Transverse colon (tissue), 4 donors: ENCODE measurements at places on chromosomes 2 and 18. TPM values are rescaled to one million over a fixed set of nuclear protein-coding genes. Genes with fewer than 3 reads are reported as not detected.

GRCh38 chr2:112480530-112481049 is 1.4 kb upstream of the TTL start:
- DNase-seq = peak; percentile 13
- H3K4me1 ChIP-seq = peaks cover 7% of the 10 kb centered on the region
- peak overlapping the region; percentile 89 for H3K27ac ChIP-seq
- H3K36me3 ChIP-seq = no peaks in the 10 kb centered on the region
- no peaks in the 10 kb centered on the region for H3K27me3 ChIP-seq

GRCh38 chr2:27150639-27151230 is 1.9 kb downstream of the TCF23 start:
- no peak for DNase-seq
- H3K4me1 ChIP-seq = no peaks in the 10 kb centered on the region
- H3K4me3 ChIP-seq = no peak overlapping the region
- no peaks in the 10 kb centered on the region for H3K27me3 ChIP-seq
- no peak overlapping the region for H3K27ac ChIP-seq

GRCh38 chr18:25815659-25816058 is 274.8 kb downstream of the SS18 start:
- H3K4me3 ChIP-seq = no peak overlapping the region
- H3K4me1 ChIP-seq = no peaks in the 10 kb centered on the region
- DNase-seq = no peak
- H3K27me3 ChIP-seq = peaks cover 4% of the 10 kb centered on the region

DNA sequence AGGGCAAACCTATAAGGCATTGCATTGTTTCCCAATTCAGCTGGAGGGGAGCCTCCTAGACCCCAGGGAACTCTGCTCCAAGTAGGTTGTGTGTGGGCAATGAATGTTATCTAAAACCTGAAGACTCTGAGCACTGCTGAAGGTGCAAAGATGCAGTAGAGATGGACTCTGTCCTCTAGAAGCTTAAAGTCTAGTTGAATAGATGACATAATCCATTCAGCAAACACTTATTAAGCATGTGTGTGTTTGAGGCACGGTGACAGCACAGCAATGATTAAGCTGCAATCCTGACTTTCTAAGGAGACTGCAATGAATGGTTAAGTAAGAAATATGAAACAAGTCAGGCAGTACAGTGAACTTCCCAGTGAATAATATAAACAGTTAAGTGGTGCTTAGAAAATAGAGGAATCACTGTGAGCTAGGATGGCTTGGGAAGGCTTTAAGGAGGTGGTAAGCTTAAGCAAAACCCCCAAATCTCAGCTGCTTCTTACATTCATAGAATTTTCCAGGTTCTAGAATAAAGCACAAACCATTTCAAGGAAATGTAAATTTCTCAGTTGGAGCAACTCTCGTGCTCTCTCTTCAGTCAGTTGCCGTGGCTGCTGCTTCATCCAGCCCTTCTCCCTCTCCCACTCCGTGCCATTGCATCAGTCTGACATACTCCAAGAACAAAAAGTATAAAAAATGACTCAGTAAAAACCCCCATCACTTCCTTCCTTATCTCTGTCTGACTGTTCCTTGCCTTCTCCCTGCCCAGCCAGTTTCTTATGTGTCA is 19.1 kb downstream of the MXD1 start:
- no peak overlapping the region for H3K4me3 ChIP-seq
- no peak for DNase-seq
- no peaks in the 10 kb centered on the region for H3K27me3 ChIP-seq

Gene KCNIP3
- 2.2 TPM for total RNA-seq

Gene PROM2
- 29.5 TPM for total RNA-seq

Gene GAL3ST2
- 90.1 TPM for total RNA-seq

Gene CAVIN2
- total RNA-seq = 26.0 TPM

Gene GREB1L
- total RNA-seq = not detected

Gene SDC1
- total RNA-seq = 146 TPM

Gene SLC25A12
- 49.0 TPM for total RNA-seq

Gene PROC
- not detected for total RNA-seq
